ENCODE measurements at places on chromosomes 13 and 19.

DNA sequence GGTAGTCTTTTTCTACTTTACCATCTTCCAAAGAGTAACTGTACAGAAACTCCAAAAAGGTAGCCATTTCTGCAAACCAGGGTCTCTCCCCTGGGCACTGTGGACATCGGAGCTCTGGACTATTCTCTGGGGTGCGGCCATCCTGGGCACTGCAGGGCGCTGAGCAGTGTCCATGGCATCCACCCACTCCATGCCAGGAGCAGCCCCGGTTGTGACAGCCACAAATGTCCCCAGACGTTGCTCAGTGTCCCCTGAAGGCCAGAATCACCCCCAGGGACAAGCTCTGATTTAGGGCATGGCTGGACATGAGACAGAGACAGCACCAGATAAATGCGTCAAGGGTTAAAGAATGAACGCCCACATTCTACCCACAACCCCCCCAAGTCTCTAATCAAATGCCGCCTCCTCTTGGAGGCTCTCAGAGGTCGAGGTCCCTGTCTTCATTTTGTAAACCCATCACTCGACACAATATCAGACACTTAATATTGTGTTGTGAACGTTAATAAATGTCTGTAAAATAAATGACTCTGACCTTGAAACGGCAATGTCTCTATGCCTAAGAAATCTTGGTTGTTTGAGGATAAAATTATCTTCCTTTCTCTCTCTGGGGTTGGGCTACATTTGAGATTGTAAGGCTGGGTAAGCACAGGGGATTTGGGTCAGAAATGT, 8.9 kb downstream of the GNG7 start:
- DNase-seq: no peak

DNA sequence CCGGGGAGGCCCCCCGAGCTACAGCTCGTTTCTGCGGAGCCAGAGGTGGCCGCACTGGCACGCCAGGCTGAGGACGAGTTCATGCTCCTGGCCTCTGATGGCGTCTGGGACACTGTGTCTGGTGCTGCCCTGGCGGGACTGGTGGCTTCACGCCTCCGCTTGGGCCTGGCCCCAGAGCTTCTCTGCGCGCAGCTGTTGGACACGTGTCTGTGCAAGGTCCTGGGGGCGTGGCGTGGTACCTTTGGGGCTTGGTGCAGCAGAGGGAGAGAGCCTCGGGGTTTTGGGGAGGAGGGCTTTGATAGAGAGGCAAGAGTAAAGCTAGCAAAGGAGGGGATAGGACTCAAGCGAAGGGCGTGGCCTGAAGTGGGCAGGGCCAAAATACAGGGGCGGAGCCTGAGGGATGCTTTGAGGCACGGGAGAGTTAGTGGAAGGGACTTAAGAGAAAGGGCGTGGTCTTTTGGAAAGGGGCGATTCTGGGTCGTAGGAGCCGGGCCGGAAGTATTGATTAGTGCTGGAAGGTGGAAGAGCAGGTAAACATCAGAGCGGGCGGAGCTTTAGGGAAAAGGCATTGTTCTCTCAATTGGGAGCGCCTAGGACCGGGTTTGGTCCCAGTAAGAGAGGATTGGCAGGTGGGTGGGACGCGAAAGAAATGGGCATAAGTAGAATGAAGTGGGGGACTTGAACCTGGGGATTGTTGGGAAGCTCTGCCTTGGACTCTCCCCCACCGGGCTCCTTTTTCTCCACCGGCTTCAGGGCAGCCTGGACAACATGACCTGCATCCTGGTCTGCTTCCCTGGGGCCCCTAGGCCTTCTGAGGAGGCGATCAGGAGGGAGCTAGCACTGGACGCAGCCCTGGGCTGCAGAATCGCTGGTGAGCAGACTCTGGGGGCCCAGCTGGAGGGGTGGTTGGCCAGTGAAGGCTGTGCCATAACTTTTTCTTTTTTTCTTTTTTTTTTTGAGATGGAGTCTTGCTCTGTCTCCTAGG, 1.2 kb downstream of the PPM1N start:
- DNase-seq: peak; percentile 67

DNA sequence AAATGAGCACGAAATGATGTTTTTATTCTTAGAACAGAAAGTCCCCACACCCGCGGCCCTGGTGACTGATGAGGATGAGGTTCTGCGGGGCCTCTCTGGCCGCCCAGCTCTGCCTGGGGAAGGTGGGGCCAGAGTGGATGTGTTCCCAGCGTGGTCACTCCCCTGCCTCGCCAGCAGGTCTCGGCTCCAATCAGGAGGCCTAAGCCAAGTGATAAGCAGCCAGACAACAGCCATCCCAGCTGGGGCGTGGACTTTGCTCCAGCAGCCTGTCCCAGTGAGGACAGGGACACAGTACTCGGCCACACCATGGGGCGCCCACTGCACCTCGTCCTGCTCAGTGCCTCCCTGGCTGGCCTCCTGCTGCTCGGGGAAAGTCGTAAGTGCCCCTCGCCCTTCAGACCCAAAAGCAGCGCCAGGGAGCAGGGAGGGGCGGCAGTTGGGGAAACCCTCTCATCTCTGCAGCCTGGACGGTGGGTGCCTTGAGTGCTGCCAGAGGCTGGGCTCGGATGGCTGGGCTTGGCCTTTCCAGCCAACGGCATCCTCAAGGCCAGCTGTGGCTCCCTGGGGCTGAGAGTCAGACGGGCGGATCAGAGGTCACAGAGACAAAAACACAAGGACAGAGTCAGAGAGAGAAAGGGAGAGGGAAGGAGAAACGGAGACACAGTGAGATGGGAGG, at the start of gene F10:
Gene F10, plus strand, starts transcription at position 250 of the 676 bp plus-strand sequence. Its CDS starts 57 bp downstream, at position 307.
- DNase-seq: peak; percentile 43

DNA sequence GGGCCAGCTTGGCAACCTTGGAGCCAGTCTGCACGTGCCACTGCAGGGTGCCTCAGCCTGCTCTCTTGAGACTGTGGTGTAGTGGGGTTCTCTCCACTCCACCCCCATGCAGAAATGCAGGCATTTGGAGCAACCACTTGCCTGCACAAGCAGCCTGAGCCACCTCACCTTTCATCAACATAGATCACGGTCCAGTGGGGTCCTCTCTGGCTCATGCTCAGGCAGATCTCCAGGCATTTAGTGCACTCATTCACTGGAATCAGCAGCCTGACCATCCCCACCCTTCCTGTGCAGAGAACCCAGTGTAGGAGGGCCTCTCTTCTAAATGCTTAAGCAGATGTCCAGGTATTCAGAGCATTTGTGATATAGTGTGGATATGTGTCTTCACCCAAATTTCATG, 2330.1 kb downstream of the PCDH9 start:
- DNase-seq: no peak
